Skeletal muscle tissue (tissue), 5 donors: ENCODE measurements at places on chromosomes 4 and X. TPM values are rescaled to one million over a fixed set of nuclear protein-coding genes. Genes with fewer than 3 reads are reported as not detected.

The RPS3A gene
- total RNA-seq = 5,357 TPM

The MAB21L2 gene
- under 0.01 TPM for total RNA-seq

The CT45A10 gene
- total RNA-seq = not detected

The DMD gene
- 190 TPM for total RNA-seq

The RAB33B gene
- total RNA-seq = 11.5 TPM

The SLC6A14 gene
- not detected for total RNA-seq
